ENCODE measurements at places on chromosomes 1 and 21. TPM values are rescaled to one million over a fixed set of nuclear protein-coding genes. Genes with fewer than 3 reads are reported as not detected.

DNA sequence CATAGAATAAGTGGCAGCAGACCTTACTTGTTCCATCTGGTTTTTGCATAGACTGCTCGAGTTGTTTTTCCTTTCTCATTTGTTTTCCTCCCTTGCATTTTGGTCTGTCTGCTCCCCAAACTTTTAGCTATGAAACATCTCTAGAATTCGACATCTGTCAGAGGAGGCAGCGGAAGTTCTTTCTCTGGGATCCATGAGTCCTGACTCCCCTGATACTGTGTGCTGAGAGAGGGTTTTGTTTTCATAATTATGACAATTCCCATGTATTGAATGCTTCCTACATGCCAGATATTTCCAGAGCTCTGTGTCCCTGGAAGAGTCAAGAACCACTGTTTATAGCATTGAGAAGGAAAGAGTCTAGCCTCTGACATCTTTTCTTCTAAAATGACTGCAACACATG lies 172.6 kb downstream of the KIF26B start:
- no peak for DNase-seq

Gene TRIM17
- total RNA-seq, result not detected

GRCh38 chr1:4003846-4004505 lies 103.9 kb upstream of the C1orf174 start:
- DNase-seq, result no peak

DNA sequence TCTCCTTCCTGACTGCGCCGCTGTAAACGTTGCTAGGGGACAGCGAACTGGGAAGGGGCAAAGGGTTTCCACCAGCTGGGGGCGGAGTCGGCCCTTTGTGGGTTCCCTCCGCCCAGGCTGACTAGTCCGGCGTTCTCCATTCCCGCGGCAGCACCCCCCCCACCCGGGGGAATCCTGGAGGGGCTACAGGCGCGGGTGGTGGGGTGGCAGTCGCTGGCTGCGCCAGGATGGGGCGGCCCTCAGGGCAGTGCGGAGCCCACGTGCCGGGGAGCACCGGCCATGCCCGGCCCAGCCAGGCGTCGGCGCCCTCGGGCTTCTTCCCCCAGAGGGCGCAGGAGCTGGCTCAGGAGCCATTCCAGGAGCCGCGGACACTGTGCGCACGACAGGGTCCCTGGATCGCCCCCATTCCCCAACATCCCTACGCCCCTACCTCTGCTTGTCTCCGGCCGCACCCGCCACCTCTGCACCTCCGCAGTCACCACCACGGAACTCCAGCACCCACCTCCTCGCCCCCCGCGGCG lies 476 bp downstream of the BATF3 start:
- peak; percentile 42 for DNase-seq

GRCh38 chr1:204443260-204443619 lies 31.6 kb upstream of the PPP1R15B start:
- DNase-seq, result no peak

Gene CD48
- total RNA-seq, result 0.99 TPM

DNA sequence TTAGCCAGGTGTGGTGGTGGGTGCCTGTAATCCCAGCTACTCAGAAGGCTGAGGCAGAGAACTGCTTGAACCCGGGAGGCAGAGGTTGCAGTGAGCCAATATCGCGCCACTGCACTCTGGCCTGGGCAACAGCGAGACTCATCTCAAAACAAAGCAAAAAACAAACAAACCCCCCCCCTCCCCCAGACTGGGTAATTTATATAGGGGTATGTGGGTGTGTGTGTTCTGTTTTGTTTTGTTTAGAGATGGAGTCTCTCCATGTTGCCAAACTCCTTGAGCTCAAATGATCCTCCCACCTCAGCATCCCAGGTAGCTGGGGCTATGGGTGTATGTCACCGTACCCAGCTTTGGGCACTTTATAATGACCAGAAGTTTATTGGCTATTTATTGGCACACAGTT lies 73.6 kb downstream of the SLC27A3 start:
- DNase-seq, result no peak

DNA sequence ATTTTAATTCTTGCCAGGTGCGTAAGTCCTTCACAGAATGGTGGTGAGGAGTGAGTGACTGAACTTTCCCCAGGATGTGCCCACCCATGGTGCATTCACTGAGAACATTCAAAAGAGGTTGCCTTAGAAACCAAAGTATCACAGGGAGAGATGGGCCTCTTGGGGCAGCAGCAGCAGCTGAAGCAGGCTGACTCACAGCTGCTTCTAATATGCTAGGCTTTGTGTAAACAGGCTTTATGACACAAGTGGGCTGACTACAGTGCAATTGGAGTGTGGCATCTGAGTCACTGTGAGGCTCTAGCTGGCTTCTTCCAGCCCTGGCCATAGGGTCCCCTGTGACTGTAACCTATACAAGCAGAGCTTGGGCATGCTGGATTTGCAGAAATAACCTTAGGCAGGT lies 12.6 kb downstream of the PIGP start:
- DNase-seq, result peak; percentile 36

DNA sequence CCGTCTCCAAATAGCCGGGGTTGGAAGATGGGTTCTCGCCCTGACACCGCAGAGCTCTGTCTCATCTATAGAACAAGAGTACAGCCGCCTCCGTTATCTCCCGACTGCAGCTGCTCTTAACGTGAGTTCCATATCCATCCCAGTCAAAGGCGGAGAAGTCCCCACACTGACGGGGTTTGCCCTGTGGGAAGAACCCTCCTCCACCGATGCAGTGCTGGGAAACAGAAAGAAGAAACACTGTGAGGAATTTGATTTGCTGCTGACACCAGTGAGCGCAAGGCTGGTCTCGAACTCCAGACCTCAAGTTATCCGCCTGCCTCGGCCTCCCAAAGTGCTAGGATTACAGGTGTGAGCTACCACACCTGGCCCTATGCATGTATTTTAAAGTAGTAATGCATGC lies 9.5 kb downstream of the ITLN2 start:
- no peak for DNase-seq

DNA sequence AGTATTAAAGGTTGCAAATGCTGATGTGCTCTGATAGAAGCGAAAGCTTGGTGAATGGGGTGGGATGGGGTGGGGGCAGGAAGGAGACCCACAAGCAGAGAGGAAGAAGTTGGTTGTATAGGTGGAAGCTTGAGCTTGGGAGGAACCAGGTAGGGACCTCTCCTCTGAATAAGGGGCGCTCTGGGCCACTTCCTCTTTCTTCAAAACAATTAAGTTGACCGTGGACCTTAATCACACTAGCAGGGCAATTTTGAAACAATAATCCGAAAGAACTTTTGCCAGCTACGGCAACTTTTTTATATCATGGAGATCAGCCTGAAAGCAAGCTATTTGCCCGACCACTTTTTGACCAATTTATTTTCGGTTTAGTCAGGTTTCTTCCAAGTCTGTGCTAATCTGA lies 1.9 kb upstream of the DYRK1A start:
- DNase-seq, result no peak

DNA sequence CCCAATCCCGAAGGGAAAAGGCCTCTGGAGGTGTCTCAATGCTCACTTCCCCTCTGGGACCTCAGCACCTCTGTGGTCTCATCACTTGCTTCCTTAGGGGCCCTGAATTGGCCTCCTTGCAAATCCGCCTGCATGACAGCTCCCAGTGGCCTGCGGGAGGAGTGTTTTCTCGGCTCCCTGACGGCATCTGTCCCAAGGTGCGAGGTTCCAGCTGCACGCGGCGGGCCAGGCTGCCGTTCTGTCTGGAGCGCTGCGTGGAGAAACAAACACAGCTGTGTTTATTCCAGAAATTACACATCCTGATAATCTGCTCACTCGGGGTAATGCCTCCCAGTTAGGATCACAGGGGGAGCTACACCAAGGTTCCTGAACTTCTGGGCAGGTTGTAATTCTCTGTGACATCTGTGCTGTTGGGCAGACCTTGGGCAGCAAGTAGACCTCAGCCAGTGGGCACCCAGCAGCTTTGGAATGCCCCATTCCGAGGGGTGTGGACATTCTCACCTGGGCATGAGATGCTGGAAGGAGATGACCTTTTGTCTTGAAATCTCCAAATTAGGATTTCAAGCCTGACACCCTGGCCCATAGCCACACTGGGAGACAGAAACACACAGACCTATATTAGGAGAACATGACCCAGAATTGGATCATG lies 18.2 kb downstream of the EPHB2 start:
- DNase-seq, result no peak

GRCh38 chr1:206583707-206584648 lies 28.3 kb downstream of the EIF2D start:
- DNase-seq, result peak; percentile 83

Gene GJA5
- 3.3 TPM for total RNA-seq

DNA sequence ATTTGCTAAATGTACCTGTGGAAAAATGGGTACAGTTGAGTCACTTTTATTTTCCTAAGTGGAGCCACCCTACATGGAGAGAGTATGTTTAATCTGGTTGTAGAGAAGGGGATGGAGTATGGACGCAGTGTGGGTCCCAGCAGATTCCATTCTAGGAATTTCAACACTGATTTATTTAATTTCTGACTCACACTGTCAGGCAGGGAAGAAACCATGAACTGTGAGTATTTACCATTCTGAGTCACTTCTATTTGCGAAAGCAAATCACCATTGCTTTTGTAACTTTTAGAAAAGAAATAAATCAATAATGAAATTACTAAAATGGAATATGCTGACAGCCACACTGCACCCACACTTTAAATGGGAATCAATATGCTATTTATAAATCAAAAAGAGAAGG lies 339.0 kb downstream of the DSCAM start:
- DNase-seq, result no peak

GRCh38 chr1:87329051-87329525 lies 408 bp downstream of the LMO4 start:
- DNase-seq, result peak; percentile 71

Gene AVPR1B
- not detected for total RNA-seq

Gene GRHL3
- total RNA-seq, result not detected

- no peak for DNase-seq
Observed at GRCh38 chr1:172498857-172499256, 34.1 kb upstream of the SUCO start.

Gene C1QTNF12
- 1.4 TPM for total RNA-seq

Gene KRTAP19-6
- not detected for total RNA-seq

Gene SDF4
- total RNA-seq, result 70.6 TPM

Data from psoas muscle (tissue), 8 donors.